ENCODE measurements at places on chromosomes 12 and 14.

GRCh38 chr12:7144414-7145120, 14.4 kb downstream of the CLSTN3 start:
- DNase-seq = no peak

DNA sequence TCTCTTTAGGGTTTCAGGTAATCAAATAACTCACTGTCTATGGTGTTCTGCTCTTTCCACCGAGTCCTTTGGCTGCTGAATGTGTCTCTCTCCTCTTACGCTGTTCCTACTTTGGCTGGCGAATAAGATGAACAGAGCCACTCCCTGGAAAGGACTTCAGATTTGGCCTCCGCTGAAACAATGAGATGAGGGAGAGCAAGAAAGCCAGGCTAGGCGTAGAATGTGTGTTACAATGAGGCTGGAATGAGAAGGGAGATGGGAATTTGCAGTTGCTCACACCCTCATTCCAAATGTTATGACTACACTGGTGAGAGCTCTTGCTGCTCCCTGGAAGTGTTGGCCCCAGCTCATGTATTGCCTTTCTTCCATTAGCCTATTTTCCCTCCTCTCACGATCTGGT, at the start of gene MFAP5:
Gene MFAP5 (minus strand): TSS at position 234 of the 400 bp plus-strand sequence. CDS start 722 bp downstream, outside the sequence.
- DNase-seq = no peak

- DNase-seq = no peak
These were observed 69.4 kb downstream of the ADCK1 start for GRCh38 chr14:77869340-77869739.

GRCh38 chr12:130761537-130762318, 45.6 kb upstream of the RIMBP2 start:
- DNase-seq = peak; percentile 20

- DNase-seq = no peak
These were observed 184.7 kb downstream of the PRKCH start for GRCh38 chr14:61505815-61506809.

- no peak for DNase-seq
These were observed 67.9 kb upstream of the NR2C1 start for GRCh38 chr12:95141310-95141709.

- no peak for DNase-seq
These were observed 90.0 kb downstream of the LRRC74A start for GRCh38 chr14:76916040-76916715.

DNA sequence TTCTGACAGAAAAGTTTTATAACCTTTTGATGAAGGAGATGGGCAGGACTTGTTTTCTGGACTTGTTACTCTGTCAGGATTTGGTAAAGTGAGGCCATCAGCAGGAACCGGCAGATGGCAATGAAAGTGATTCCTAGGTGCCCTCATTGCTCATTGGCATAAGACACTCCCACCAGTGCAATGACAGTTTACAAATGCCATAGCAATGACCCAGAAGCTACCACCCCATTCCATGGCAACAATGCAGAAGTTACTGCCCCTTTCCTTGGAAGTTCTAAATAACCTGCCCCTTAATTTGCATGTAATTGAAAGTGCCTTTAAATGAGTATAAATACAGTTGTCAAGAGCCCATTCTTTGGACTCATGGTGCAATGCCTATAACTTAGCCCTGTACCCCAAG, 222.6 kb downstream of the CEP128 start:
- no peak for DNase-seq

- DNase-seq = no peak
These were observed 87.6 kb downstream of the GCH1 start for GRCh38 chr14:54815016-54815415.

GRCh38 chr14:86057018-86057667, 527.2 kb downstream of the FLRT2 start:
- DNase-seq = peak; percentile 8

GRCh38 chr12:94730847-94731246, 80.5 kb upstream of the TMCC3 start:
- DNase-seq = peak; percentile 47

DNA sequence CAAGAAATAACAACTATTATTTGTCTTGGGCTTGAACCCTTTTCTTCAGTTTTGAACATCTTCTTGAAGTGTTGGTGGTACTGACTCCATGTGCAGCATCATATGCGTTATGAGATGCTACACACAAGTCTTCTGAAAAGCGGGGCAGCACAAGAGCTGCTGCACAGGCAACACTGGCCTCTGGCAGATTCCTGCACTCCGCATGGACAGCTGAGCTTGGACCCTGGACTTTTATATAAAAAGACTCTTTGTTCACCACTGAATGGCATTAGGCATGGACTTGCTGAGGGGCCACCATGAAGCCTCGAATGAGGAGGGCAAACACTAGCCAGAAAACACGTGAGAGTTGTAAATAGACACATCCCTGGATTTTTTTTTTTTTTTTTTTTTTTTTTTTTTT, 210.8 kb upstream of the NPAS3 start:
- DNase-seq = no peak

DNA sequence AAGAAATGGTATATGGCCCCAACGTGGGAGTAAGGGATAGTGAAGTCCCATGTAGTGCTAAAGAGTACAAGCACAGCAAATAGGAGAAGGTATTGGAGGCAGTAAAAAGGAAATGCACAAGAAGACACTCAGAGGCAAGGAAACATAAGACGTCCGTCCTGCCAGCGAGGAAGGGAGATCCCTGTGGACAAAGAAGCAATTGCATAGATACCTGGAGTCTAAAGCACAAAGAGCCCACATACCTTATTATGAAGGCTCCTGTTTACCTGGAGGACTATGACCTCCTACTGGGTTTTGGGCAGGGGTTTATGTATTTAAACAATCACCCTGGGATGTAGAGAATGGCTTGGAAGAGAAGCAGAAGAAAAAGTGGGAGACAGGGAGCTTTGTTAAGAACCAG, 341.2 kb upstream of the DCN start:
- DNase-seq = no peak

GRCh38 chr12:93704122-93704521, 26.9 kb downstream of the CRADD start:
- no peak for DNase-seq

DNA sequence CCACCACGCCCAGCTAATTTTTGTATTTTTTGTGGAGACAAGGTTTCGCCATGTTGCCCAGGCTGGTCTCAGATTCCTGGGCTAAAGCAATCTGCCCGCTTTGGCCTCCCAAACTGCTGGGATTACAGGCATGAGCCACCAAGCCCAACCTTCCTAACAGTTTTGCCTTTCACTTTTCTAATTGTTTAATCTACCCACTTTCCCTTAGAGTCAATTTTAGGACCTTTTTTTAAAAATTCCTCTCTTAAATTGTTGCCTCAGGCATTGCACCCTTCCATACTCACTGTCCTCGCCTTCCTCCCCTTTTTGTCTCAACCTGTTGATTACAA, 11.5 kb downstream of the ZFHX2 start:
- DNase-seq = no peak

DNA sequence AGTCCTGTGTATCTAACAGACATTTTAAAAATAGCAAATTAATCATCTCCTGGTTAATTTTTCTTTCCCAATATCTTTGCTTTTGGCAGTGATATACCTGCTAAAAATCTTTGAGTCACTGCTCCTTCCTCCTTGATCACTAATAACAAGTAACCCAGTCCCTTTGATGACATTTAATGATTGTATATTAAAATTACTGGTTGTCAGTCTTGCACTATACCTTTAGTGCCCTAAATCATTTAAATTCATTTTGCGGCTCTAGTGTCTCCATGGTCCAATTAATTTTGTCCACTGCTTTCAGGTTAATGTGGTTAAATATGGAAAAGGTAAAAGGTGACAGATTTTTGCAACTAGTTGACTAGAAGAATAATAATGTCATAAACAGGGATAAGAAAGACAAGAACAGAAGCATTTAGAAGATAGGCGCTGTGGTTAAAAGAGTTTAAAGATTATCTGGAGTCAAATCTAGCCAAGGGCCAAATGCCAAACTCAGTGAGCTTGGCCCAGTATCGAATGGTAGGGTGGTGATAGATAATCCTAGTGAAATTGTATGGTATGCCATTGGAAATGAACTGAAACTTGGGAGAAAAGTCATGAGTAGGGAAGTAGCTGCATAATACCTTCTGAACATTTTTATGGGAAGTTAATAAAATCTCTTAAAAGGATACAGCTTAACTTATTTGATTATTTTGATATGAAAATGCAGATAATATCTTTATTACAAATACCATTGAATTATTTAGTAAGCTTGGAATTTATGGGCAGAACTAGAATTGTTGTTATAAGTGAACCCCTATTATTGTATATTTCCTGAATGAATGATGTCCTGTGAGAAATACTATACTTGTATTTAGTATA, 115.0 kb downstream of the PCNX1 start:
- no peak for DNase-seq

DNA sequence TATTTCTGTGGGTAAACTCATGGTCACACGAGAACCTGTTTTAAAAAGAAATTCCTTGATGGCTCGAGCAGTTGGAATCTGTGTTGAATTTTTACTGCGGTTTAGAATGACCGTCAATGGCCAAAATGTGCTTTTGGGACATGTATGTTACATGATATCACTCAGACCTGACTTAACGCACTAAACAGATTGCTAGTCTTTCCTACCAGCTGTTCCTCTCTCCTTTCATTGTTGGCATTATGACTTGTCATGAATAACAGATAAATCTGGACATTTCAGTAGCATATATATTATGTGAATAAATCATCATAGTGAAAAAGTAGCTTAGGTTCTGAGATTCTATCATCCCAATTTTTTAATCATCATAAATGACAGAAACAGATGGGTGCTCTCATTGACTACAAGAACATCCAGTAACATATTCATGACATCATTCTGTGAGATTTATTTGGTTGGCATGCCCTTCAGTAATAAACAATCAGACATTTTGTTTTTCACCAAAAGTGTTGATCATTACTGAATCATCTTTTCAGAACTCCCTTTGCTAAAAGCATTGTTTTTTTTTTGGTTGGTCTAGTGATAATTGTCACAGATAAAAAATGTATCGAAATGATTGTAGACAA, 57.9 kb upstream of the NAV3 start:
- DNase-seq = no peak

- DNase-seq = peak; percentile 80
These were observed 52.0 kb downstream of the WASHC3 start for GRCh38 chr12:102009796-102010195.

DNA sequence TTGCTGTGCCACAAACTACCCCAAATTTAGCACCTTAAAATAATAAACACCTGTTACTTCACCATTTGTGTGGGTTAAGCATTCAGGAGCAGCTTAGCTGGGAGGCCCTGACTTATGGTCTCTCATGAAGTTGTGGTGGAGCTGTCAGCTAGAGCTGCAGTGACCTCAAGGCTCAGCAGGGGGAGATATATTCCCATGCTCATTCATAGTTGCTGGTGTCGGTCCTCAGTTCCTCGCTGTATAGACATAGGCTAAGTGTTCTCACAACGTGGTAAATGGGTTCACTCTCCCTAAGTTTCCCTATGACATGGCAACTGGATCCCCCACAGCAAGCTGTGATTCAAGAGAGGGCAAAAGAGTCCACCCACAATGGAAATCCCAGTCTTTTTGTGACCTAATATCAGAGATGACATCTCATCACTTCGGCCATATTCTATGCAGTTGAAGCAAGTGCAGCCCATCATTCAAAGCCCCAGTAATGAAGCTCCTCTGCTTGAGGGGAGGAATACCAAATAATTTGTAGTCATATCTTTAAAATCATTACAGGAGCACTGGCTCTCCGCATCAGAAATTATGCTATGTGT, 41.1 kb downstream of the PRB3 start:
- no peak for DNase-seq

DNA sequence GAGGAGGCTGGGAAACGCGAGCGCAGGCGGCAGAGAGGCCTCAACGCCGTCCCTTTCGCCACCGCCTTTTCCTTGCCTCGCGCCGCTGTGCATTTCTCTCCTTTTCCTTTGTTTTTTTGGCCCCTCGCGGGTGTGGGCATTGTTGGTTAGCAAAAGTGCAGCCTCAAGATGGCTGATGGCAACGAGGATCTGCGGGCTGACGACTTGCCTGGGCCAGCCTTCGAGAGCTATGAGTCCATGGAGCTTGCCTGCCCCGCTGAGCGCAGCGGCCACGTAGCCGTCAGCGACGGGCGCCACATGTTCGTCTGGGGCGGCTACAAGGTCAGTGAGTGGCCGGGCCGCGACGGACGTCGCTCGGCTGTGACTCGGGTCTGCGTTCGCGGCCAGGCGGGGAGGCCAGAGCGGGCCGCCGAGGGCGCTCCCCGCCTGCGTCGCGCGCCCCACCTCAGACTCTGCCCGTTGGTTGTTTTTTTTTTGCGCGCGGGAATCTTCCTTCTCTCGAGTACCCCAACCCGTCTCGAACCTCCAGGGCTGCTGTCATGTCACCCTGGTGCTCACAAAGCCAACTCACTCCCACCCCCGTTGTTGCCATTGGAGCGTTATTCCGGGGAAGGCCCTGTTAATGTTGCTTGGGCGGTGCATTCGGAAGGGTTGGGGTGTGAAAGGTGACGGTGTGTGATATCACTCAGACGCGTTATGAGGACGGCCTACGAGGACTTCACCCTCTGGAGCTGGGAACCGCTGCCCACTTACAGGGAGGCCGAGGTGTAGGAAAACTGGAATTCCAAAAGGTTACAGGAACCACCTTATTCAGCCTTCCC, 558 bp downstream of the KLHDC2 start:
- peak; percentile 56 for DNase-seq

DNA sequence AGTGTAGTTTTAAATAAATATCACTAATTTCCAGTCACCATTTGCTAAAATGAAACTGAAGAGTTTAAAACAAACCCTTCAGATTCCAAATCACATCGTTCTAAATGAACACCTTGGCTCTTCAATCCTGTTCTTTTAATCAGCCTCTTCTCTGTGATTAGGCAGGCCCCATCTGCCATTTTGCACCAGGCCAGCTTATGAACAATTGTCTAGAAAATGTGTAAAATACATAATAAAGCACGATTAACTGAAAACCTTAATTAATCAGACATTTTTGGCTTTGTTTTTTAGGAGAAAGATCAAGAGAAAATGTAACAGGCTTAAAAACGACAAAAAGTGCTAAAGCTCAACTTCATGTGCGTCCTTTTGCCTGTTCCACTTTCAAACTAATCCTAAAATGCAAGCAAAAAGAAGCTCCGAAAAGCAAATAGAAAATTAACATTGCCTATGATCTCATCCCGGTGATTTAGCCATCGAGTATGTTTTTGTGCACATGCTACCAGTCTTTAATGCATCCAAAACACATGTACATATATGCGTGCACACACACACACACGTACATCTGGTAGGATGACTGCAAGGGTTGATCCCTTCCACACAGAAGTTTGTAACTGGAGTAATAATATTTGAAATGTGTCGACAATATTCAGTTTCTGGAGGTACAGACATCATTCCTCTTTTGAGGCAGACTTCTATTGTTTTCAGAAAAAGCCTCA, 288.6 kb downstream of the FOXN3 start:
- DNase-seq = no peak

GRCh38 chr12:121072147-121072546, 33.1 kb upstream of the OASL start:
- DNase-seq = no peak

DNA sequence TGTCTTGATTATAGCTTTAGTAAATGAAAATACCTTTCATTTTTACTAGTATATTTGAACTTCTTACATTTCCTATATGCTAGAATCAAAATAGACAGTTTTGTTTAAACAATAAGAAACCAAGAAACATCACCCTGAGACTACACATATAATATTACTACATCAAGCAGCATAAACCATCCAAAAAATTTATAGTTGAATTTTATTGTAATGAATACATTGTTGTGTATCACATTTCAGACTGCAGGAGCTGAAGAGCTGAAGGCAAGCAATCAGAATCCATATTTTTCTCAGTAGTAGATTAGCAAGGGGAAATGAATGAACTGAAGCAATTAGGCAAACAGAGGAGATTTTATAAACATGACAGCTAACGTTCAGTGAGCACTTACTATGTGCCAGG, 379.2 kb downstream of the BTG1 start:
- no peak for DNase-seq

GRCh38 chr12:9869307-9870161, at the start of gene CLEC2B:
TSS of gene CLEC2B (minus strand) at chr12:9869354.
- no peak for DNase-seq
